ENCODE measurements at places on chromosomes 5 and 9. TPM values are rescaled to one million over a fixed set of nuclear protein-coding genes. Genes with fewer than 3 reads are reported as not detected.

The SLC2A6 gene
- 13.1 TPM for total RNA-seq

The ADGRV1 gene
- total RNA-seq = 1.0 TPM

The SPINK6 gene
- total RNA-seq = not detected

The OMD gene
- total RNA-seq = not detected

The LRRC14B gene
- not detected for total RNA-seq

The HMGCS1 gene
- 152 TPM for total RNA-seq

- no peak for DNase-seq
- H3K36me3 ChIP-seq = no peaks in the 10 kb centered on the region
- no peak overlapping the region for H3K4me3 ChIP-seq
- H3K27ac ChIP-seq = no peak overlapping the region
- no peaks in the 10 kb centered on the region for H3K27me3 ChIP-seq
Observed at GRCh38 chr5:134120386-134121138, 6.1 kb downstream of the TCF7 start.

DNA sequence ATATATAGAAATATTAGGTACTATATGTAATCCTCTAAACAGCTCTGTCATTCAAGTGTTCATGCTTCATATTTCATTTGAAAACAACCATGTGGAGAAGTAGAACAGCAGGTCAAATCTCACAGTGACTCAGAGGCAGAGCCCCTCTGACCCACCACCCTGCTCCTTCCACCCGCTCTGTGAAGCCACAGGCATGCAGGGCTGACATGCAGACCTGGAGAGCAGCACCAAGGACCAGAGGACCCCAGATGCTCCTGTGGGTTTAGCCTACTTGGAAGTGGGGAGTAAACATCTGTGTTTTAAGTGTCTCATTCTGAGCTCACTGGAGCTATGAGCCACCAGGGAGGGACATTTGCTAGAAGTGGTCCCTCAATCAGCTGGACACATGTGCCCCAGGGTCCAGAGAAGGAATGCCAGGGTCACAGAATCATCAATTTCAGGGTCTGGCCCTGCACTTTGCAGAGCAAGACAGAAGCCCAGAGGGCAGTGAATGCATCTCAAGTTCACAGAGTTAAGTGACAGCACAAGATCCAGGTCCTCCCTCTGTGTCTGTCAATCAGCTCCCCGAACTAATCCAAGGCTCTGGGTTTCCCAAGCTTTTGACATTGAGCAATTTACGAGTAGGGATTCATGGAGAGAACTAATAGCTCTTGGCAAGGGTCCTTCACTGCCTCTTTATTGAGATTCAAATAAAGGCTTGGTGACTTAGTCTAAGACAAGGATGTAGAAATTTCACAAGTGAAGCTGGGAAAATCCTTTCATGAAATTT lies 441.1 kb downstream of the SEMA5A start:
- no peak overlapping the region for H3K4me3 ChIP-seq
- no peak overlapping the region for H3K27ac ChIP-seq
- H3K27me3 ChIP-seq = no peaks in the 10 kb centered on the region
- DNase-seq = no peak
- H3K36me3 ChIP-seq = no peaks in the 10 kb centered on the region
- no peaks in the 10 kb centered on the region for H3K4me1 ChIP-seq

DNA sequence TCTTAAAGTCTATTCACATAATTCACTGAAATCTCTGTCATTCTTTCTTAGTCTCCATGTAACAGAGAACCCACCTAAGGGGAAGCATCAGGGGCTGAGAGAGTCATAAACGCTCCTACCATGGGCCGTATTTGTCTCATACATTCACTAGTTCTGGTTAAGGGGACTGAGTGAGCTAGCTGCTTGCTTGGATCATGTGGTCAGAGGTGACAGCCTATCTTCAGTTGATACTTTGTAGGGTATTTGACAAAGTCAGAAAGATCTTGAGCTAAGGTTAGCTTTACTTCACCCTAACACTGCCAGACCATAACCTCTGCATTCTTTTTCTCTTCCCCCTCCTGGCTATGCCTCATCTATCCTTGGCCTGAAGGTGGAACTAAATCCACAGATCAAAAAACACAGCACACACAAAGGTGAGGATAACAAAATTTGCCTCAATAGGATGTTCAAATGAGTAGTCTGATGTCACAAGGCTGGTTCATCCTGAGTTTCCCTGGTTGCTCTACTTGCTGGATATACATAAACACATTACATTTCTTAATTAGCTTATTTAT lies 66.5 kb downstream of the MARCHF3 start:
- DNase-seq = no peak
- H3K27ac ChIP-seq = no peak overlapping the region
- peaks cover 22% of the 10 kb centered on the region for H3K4me1 ChIP-seq
- no peaks in the 10 kb centered on the region for H3K36me3 ChIP-seq

DNA sequence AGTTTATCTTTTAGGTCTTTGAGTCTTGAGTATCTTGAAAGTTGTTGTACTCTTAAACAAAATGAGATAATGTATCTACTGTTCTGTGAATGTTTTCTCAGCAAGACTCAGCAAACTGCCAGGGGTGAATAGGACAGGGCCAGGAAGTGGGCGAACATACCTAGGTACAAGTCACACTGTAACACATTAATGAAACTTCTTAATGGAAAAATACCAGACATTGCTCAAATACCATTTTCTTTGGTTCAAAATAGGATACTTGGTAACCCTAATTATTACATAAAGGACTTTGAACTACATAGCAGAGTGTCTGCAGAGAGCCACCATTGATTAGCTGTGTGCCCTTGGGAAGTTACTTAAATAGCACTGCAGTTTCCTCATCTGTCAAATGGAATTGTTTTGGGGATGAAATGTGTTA lies 197.5 kb downstream of the ARHGEF28 start:
- H3K27ac ChIP-seq = peak overlapping the region; percentile 64
- DNase-seq = peak; percentile 70
- peaks cover 87% of the 10 kb centered on the region for H3K4me1 ChIP-seq
- peaks cover 16% of the 10 kb centered on the region for H3K36me3 ChIP-seq
- H3K27me3 ChIP-seq = no peaks in the 10 kb centered on the region

GRCh38 chr5:149674686-149675085 lies 55.4 kb upstream of the PPARGC1B start:
- DNase-seq = no peak
- no peak overlapping the region for H3K4me3 ChIP-seq
- no peaks in the 10 kb centered on the region for H3K36me3 ChIP-seq
- no peaks in the 10 kb centered on the region for H3K27me3 ChIP-seq
- peaks cover 6% of the 10 kb centered on the region for H3K4me1 ChIP-seq

GRCh38 chr5:121890297-121890858 lies 38.7 kb downstream of the FTMT start:
- no peak overlapping the region for H3K27ac ChIP-seq
- H3K36me3 ChIP-seq = no peaks in the 10 kb centered on the region
- H3K4me3 ChIP-seq = no peak overlapping the region
- H3K27me3 ChIP-seq = no peaks in the 10 kb centered on the region
- no peak for DNase-seq
- H3K4me1 ChIP-seq = no peaks in the 10 kb centered on the region

DNA sequence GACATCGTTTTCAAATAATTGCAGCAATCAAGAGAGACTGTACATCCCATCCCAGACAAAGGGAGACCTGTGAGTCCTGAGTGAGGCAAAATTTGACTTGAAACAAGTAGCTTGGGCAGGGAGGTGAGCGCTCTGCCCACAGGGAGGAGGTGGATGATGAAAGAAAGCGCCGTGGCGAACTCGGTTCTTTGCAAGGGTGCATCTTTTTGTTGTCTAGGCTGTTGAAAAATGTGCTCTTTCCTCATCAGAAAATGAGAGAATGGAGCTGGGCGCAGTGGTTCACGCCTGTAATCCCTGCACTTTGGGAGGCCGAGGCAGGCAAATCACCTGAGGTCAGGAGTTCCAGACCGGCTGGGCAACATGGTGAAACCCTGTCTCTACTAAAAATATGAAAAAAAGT lies 150.5 kb downstream of the GAPVD1 start:
- no peaks in the 10 kb centered on the region for H3K36me3 ChIP-seq
- no peaks in the 10 kb centered on the region for H3K27me3 ChIP-seq
- DNase-seq = no peak

GRCh38 chr9:36189976-36190375 lies 745 bp upstream of the CLTA start:
- H3K27me3 ChIP-seq = no peaks in the 10 kb centered on the region
- DNase-seq = no peak
- peaks cover 30% of the 10 kb centered on the region for H3K4me1 ChIP-seq

- H3K27me3 ChIP-seq = no peaks in the 10 kb centered on the region
- H3K4me1 ChIP-seq = peaks cover 41% of the 10 kb centered on the region
- DNase-seq = no peak
- no peaks in the 10 kb centered on the region for H3K36me3 ChIP-seq
Observed at GRCh38 chr5:36452424-36453006, 150.8 kb upstream of the RANBP3L start.

DNA sequence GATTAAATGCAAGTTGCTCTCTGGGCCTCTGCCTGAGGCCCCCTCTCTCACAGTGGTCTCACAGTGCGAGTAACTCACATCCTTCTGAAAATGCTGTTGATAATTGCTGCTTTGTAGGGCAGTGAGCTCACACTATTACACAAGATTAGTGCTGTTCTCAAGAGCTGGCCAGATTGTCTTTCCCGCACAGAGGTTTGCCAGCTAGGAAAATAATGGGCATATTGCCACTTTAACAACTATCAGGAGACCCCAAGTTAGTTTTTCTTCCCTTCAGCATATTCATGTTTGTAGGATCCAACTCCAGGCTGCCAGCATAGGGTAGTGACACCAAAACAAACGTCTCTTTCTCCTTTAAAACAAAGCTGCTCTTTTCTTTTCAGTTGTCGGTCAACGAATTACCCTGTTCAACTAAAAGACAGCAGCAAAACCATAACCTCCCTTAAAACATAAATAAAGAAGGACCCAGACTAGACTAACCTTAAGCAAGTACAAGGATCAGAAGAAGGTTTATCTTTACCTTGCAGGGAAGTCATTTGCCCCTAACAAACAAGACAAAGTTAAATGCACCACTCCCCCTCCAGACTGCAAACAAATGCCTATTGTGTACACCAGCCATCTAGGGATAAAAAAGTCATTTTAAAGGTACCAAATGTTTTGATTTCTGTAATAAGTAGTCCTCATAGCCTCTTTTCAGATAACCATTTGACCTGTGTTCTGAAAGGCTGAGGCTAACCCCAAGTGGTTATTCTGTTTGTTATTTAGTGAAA lies 91.4 kb downstream of the VCAN start:
- no peak overlapping the region for H3K4me3 ChIP-seq
- no peak for DNase-seq
- H3K36me3 ChIP-seq = no peaks in the 10 kb centered on the region
- peaks cover 8% of the 10 kb centered on the region for H3K27me3 ChIP-seq
- peaks cover 10% of the 10 kb centered on the region for H3K4me1 ChIP-seq

- H3K4me1 ChIP-seq = peaks cover 17% of the 10 kb centered on the region
- H3K36me3 ChIP-seq = peaks cover 18% of the 10 kb centered on the region
- DNase-seq = peak; percentile 46
- H3K27me3 ChIP-seq = no peaks in the 10 kb centered on the region
- H3K4me3 ChIP-seq = peak overlapping the region; percentile 94
- no peak overlapping the region for H3K27ac ChIP-seq
Observed at GRCh38 chr9:136409557-136410455, 608 bp downstream of the ENTR1 start.
